ENCODE measurements at places on chromosomes 6 and 20. TPM values are rescaled to one million over a fixed set of nuclear protein-coding genes. Genes with fewer than 3 reads are reported as not detected.

Gene RNF182
- not detected for total RNA-seq

Gene RAB22A
- total RNA-seq, result 10.3 TPM

Gene PRDM13
- total RNA-seq, result not detected

Gene NEU1
- 54.9 TPM for total RNA-seq

Gene JPH2
- total RNA-seq, result 1.1 TPM

Gene BAG2
- 5.3 TPM for total RNA-seq

Gene VSX1
- not detected for total RNA-seq

Gene KHDRBS2
- not detected for total RNA-seq

Gene SLC44A4
- not detected for total RNA-seq

Gene TREM2
- total RNA-seq, result not detected

Gene MTFR2
- total RNA-seq, result 0.23 TPM

Gene TINAG
- not detected for total RNA-seq

Gene PRELID3B
- total RNA-seq, result 75.1 TPM

Gene RHAG
- not detected for total RNA-seq

Gene CALHM5
- 10.1 TPM for total RNA-seq

Gene CRISP1
- total RNA-seq, result not detected

Gene NFATC2
- 0.60 TPM for total RNA-seq
